ENCODE measurements at places on chromosomes 7 and 10.
A peak's percentile ranks its signal among the peaks of the same experiment; 100 is the strongest.

DNA sequence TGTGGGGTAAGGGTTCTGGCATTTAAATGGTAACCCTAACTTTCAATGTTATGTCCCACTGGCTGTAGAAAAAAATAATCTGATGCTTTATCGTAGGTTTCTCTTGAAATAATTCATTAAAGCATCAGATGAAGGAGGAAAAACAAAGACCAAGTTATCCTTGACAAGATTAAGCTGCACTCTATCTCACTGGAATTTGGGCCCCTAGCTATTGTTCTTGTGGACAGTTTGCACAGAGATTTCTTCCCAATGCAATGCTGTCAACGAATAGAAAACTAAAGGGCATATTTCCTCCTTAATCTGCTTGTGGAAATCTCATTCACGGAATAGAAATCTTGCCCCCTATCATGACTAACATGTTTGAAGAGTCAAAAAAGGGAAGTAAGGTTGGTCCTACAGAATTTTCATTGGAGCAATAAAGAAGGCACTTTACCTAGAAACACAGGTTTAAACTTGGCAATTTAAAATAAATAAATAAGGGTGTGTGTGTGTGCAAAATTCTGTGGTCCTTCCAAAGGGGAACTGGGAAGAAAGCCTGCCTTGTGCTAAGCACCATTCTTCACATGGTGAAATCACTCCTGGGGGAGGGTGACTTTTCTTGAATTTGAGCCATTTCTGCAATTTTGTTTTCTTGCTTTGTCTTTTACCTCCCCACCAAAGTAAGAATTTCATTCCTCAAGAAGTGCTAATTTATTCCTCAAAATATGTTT is 242.8 kb downstream of the GLI3 start:
- DNase-seq: no peak

DNA sequence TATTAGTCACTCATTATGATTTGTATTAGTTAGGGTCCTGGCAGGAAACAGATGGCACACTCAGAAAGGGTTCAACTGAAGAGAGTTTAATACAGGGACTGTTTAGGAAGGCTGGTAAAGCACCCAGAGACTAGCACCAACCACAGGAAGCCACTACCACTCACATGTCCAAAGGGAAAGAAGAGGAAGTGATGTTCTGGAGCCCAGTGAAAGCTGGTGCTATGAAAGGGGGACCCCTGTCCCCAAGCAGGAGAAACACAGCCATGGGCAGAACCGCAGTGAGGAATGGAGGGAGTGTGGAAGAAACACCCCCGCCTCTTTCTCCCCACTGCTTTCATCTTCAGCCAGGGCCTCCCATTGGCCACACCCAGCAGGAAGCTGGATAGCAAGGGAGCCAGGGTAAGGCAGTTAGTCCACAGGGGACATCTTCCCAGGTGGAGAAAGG is 3.2 kb upstream of the VSIR start:
- DNase-seq: peak; percentile 32

DNA sequence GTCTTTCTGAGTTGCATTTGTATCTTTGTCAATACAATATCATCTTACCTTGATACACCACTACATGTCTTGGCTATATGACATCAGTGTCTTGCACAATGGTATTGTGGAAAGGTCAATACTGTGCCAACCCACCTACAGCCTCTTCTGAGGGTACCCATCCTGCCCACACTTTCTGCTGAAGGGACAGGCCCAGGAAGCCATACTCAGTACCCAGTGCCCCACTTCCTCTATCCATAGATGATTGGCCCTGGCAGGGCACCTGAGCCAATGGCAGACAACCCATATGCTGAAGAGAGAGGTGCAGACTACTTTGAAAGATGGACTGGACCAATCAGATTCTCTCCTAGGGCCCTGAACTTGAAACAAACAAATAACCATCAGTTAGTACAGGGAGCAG is 152.0 kb upstream of the ADO start:
- no peak for DNase-seq

DNA sequence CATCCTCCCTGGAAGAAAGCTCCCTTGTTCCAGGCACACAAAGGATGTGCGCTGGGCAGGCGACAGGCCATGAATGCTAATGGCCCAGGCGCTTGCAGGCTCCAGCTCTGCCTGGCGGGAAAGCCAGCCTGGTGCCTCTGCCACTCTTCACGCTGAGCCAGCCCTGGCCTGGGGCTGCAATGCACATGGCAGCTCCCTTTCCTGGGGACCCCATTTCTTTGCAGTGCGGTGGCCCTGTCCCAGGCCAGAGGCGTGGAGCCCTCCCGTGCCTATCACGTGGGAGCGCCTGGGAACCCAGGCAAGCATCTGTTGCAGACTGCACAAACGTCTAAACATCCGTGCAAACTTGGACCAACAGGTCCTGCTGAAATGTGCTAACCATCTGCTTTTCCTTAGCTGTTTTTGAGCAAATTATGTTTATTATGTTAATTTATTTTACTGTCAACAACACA is 152.1 kb upstream of the LYZL2 start:
- no peak for DNase-seq

- DNase-seq: no peak
These were observed 234.6 kb upstream of the PITRM1 start for GRCh38 chr10:3407208-3407607.

DNA sequence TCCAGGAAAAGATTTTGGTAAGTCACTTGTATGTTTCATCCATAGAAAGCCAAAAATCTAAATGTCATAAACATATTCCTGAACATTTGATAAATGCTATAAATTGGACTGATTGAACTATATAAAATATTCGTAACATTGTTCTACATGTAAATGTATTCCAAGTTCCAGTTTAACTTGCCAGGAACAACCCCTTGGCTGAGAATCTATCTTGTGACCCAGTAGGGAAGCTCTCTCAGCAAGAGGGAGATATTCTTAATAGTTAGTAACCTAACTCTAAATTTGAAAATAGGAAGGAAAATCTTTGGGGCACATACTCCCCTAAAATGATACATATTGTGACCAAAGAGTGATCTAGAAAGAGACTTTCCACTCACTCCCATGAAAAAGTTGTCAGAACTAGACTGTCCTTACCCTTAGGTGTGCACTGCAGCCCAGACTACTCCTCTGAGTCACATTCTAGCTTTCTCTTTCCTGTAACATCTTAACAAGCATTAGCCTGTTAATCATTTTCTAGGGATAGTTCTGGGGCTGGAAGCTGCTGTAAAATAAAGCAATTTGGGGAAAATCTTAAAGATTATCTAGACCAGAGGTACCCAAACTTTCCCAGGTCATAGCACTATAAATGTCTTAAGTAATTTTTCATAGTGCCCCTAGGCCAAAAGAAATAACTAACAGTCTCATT is 73.7 kb upstream of the SKAP2 start:
- no peak for DNase-seq

DNA sequence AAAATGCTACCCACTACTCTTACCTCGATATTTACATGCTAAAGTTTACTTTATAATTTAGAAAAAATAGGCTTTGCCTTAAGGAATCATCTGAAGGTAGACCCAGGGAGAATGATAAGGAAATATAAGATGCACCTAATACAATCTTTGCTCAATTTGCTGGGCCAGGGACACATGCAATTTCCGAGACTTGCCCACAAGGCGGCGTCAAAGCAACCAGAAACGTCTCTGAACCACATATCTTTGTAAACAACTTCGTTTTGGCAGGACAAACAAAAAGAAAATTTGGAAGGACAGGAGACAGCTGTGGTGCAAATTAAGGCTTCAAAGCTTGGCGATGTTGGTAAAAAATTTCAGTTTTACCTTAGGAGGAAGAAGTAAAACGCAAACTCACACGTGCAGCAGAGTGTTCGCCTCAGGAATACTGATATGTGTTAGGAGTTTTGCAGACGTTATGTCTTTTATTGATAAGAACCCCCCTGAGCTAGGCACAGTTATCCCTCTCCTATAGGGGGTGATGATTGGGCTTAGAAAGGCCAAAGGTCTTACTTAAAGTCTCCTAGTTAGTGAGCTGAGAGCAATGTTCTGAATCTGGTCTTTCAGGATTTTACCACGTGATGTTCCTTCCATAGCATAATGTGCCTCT is 134.3 kb downstream of the PRKCQ start:
- no peak for DNase-seq

DNA sequence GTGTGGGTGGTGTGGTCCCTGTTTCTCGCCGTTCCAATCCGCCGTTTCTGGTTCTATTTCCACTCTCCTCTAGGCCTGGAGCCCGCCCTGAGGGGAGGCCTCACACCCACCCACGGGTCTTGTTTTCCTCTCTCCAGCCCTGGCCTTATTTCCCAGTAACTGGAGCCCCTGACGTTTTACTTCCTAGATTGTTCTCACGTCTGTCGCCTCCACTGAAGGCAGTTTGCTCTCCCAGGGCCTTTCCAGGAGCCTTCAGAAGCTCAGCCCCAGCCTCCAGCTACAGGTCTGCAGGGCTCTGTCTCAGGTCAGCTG is 30.6 kb downstream of the CFAP46 start:
- peak; percentile 59 for DNase-seq

DNA sequence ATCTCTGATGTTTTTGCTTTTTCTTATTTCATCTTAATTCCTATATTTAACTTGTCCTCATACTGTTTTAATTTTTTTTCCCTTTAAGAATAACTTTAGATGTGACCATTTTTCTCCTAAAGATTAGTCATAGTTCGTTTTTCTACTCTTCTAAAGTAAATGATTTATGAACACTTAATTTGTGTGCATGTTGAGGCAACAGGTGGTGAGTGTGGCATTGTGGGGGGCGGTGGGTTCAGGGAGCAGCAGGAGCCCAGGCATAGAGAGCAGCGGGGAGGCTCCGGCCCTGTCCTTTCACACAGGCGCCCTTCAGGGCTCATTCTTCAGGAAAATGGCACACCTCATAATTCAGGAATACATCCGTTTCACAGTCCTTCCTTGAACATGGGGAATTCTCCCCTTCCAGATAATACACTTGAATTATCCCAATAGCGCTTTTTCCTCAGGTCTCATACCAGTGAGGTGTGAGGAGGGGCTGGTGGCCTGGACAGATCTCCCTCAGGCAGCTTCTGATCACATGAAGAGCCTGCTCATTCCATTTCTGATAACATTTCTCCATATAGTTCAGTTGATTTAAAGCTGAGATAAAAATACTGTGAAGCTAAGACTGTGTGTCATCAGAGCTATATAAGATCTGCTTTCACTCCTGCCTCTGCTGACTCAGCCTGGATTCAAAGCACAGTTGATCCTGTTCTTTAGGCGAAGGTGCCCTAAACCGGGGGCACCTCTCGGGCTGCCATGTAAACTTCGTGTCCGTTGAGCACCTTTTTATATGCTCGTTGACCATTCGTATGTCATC is 40.2 kb downstream of the CUL1 start:
- DNase-seq: no peak

GRCh38 chr10:70782086-70782745 is 3.0 kb downstream of the TBATA start:
- no peak for DNase-seq

Measured in chondrocyte (in vitro differentiated cells).